HT1080 (cell line): ENCODE measurements at places on chromosomes 7 and 10. TPM values are rescaled to one million over a fixed set of nuclear protein-coding genes. Genes with fewer than 3 reads are reported as not detected.

DNA sequence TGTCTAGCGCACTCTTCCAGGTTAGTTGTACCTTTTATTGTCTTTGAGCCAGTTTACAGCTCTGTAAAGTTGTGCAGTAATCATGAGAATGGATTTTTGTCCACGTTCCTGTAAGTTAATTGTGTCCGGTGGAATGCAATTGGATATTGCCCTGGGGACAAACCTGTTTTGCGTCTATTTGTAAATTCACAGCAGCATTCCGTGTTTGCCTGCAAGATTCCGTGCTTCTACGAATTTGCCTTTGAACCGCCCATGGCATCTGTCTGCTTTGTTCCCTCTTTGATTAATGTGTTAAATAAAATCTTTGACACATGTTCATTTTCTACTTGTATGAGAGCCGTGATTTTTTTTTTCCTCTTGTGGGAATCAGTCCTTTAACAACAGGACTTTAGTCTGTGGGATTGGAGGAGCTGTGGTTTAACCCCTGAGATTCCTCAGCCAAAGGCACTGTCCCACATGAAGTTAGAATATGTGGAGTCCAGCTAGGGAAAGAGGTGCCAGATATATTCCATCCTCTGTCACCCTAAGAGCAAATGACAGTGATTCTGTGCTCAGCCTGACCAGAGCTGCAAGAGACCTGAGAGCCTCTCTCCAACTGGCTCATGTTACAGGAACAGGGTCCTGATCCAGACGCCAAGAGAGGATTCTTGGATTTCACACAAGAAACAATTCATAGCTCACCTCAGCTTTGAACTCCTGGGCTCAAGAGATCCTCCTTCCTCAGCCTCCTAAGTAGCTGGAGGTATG, 126.3 kb downstream of the COL26A1 start:
- DNase-seq, result no peak

DNA sequence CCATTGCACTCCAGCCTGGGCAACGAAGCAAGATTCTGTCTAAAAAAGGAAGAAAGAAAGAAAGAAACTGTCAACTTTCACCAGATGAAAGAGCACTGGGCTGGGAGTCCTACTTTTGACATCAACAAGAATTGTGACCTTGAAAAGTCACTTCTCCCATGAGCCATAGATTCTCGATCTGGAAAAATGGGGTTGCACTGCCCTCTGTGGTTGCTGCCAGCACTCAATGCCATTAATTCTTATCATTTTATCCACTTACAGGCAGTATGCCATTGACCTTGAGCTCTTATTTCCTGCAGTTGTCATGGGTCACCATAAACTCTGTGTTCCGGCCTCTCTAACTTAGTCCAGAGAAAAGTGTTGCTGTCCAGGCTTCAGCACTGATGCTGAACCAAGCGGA, 137.2 kb downstream of the NOC3L start:
- peak; percentile 13 for DNase-seq

DNA sequence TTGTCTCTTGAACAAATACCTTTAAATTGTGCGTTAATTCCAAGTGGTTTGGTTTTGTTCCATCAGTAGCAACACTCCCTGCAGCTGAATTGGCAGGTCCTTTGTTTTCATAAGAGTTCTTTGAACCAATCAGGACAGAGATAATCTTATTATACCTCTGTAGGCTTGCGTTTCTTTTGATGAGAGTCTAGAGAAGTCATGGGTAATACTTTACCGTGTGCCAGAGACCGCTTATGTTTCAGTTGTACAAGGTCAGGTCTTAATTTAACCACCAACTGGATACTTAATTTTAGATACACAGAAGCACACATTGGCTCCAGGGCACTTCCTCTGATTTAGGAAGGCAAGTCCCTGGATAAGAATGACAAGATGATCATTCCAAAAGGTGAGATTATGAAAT, at the start of gene ASB15:
Gene ASB15, plus strand, starts transcription at position 292 of the 400 bp plus-strand sequence. CDS start 12,682 bp downstream, outside the sequence.
- no peak for DNase-seq

DNA sequence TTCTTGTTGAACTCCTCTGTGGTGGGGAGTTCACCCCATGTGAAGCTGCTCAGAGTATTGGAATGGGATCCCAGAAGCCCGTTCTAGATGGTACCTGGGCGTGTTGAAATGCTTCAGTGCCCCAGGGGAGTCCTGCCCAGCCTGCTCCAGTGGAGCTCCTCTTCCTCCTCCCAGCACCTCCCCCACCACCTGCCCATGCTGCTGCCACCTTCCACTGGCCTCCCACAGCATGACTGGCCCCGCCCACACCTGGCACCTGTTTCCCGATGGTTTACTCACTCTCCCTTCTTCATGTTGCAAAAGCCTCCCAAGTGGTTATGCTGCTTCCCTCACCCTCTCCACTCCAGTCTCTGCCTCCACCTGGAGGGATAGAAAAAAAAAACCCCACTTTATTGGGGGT, 32.2 kb upstream of the PCBD1 start:
- DNase-seq, result no peak

GRCh38 chr10:34241226-34242000, 573.7 kb downstream of the PARD3 start:
- DNase-seq, result no peak

GRCh38 chr7:41880107-41880506, 177.2 kb upstream of the INHBA start:
- DNase-seq, result peak; percentile 97

DNA sequence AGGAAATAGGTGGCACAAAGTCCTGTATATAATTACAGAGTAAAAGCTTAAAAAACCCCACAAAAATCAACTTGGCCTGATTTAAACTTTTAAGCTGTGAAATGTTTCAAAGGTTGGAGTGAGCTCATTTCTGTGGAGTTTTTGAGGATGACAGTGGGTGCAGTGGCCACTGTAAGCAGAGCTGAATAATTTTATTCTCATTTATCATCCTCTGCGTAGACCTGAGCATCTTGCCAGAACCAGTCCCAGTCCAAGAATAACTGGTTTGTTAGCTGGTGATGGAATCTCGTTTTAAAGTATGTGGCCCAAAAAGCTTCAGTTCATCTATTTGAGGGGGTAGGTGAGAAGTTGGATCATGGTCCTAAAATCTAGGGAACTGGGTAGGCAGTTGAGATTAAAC, 4.4 kb downstream of the BMPER start:
- no peak for DNase-seq

GRCh38 chr10:6299234-6299633, 96.5 kb downstream of the PFKFB3 start:
- DNase-seq, result peak; percentile 85

DNA sequence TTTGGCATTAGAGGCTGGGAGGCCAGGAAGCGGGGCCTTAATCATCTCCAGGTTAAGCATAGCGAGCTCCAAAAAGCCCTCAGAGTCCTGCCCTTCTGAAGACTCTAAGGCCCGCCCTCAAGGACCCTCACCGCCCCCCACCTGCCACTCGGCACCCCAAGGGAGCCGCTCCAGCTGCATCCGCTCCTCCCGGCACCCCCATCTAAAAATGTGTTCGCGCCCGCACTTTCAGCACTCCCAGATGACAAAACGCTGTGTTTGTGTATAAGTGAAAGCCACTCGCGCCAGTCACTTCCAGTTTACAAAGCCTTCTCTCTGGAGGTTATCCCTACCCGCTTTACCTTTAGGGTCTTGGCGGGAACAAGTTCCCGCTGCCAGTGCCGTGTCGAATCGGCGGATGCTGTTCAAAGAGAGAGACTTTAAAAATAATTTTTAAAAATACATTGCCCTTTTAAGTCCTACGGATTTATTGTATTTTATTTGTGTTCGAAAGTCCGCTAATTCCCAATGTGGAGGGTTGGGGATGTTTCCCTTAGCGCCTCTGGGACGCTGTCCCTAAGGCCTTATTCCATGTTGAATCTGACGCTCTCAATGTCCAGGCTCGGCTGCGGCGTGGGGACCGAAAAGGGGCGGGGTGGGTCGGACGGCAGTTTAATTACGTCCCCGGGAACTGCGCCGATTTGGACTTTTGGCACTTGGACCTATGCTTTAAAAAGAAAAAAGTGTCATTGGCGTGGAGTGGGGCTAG, at the start of the genes DCLRE1A and NHLRC2:
Gene DCLRE1A, minus strand, starts transcription at position 70 of the 748 bp plus-strand sequence. CDS start 900 bp downstream, outside the sequence.
Gene NHLRC2, plus strand, starts transcription at position 649 of the 748 bp plus-strand sequence. CDS start 212 bp downstream, outside the sequence.
- DNase-seq, result peak; percentile 68

DNA sequence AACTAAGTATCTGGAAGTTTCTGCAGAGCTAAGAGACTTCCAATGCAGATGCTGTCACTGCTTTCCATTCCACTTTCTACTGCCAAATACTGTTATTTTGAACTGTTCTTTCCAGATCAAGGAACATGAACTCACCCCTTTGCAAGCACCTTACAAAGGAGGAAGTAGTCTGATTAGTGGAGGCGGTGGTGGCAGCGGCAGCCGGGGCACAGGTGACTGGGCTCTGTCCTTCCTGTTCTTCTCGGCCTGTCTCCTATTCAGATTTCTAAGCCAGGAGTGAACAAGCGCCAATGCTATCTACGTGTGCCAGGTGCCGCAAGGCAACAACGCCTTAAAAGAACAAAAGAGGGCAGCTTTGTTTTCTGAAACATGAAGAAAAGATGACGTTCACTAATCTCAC, 44.9 kb downstream of the BEND7 start:
- DNase-seq, result no peak

- DNase-seq, result no peak
Observed at GRCh38 chr10:27741173-27742091, 4.2 kb downstream of the MKX start.

- DNase-seq, result no peak
Observed at GRCh38 chr7:86908948-86909347, 150.5 kb downstream of the ELAPOR2 start.

GRCh38 chr10:127933271-127933670, 26.4 kb downstream of the PTPRE start:
- no peak for DNase-seq

DNA sequence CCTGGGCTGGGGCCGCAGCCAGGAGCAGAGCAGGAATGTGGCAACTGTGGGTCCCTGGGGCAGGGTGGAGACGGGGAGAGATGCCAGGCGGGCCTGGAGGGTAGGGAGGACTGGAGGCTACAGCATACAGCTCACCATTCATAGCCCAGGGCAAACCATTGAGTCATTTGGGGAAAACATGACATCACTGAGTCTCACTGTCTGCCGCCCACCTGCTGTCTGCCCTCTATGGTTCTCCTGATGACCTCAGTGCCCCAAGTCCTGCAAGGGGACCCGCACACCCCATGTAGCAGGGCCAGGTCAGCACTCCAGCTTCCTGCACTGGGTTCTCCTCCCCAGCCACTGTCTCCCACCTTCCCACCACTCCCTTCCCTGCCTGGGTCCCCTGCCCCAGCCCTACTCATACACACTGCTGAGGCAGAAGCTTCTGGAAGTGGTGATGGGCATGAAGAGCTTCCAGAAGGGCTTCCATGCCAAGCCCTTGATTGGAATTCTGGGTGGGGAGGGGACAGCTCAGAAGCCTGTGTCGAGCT, 10.4 kb downstream of the CHST3 start:
- DNase-seq, result peak; percentile 86

DNA sequence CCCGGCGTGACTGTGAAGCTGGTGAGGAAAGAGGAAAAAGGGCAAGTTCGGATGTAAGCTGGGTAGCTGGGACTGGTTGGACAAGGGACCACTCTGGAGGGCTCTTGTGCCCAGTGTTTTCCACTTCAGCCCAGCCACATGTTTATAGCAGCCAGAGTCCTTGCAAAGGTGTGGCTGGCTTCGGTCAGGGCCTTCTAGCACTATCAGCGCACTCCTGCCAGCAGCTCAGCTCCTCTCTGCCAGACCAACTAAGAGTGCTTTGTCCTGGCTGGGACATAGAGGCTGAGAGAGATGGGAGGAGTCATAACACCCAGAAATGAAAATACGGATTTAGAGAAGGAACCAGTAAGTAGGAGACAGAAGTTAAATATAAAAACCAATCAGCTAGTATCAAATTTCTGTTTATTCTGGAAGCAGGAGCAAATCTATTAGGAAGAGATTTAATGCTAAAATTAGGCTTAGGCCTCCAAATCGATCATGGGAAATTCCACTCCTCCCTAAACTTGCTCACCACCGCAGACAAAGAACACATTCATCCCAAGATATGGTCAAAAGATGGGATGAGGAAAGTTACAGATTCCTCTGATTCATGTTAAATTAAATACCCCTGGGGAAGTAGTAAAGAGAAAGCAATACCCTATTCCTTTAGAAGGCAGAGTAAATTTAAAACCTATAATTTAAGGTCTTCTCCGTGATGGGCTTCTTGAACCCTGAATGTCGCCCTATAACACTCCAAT, 135.0 kb downstream of the RALA start:
- DNase-seq, result no peak

- DNase-seq, result no peak
Observed at GRCh38 chr10:209357-209756, 74.1 kb downstream of the ZMYND11 start.

The FKBP6 gene
- total RNA-seq, result not detected in 2 replicates

The KIF11 gene
- 36.8 and 37.7 TPM in 2 replicates for total RNA-seq

The TIAL1 gene
- total RNA-seq, result 39.2 and 65.4 TPM in 2 replicates

The C10orf105 gene
- total RNA-seq, result not detected in 2 replicates

The SMKR1 gene
- total RNA-seq, result 0.40 TPM in 2 replicates

The EPO gene
- total RNA-seq, result not detected in 2 replicates

The TRPV6 gene
- not detected in 2 replicates for total RNA-seq

The GNAI1 gene
- 25.7 and 36.2 TPM in 2 replicates for total RNA-seq

The TRIP6 gene
- 164 and 171 TPM in 2 replicates for total RNA-seq

The RTKN2 gene
- total RNA-seq, result 6.2 and 6.5 TPM in 2 replicates
